ENCODE measurements at places on chromosomes 13 and 19. TPM values are rescaled to one million over a fixed set of nuclear protein-coding genes. Genes with fewer than 3 reads are reported as not detected.

GRCh38 chr13:112970552-112971287 lies 1.7 kb downstream of the MCF2L start:
- no peak for DNase-seq

GRCh38 chr13:113140677-113141600 lies 17.5 kb upstream of the PROZ start:
- DNase-seq: no peak

DNA sequence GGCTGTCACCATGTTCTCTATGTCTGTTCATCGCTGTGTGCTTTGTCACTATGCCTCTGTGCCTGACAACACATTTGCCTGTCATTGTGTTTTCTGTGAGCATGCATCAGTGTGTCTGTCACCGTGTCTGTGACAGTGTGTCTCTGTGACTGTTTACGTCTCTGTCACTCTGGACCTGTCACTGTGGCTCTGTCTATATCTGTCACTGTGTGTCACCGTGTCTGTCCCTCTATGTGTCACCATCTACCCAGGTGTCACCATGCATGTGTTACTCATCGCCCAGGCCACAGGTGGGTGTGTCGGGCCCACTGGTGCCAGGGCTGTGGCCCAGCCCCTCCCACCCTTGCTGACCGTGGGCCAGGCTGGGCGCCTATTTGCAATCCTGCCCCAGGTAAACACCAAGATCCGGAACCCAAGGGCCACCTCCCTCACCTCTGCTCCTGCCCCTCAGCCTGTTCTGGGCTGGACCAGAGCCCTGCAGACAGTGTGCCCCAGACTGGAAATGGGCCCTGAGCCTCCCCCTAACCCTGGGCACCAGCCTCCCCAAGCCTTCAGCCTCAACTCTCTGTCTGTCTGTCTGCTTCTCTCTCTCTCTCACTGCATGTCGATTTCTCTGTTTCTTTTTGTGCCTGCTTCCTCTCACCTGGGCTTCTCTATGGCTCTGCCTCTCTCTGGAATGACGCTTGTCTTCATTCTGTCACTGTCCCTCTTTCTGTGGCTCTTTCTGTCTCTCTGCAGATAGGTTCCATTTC lies 7.7 kb downstream of the IRF2BP1 start:
- DNase-seq: peak; percentile 66

DNA sequence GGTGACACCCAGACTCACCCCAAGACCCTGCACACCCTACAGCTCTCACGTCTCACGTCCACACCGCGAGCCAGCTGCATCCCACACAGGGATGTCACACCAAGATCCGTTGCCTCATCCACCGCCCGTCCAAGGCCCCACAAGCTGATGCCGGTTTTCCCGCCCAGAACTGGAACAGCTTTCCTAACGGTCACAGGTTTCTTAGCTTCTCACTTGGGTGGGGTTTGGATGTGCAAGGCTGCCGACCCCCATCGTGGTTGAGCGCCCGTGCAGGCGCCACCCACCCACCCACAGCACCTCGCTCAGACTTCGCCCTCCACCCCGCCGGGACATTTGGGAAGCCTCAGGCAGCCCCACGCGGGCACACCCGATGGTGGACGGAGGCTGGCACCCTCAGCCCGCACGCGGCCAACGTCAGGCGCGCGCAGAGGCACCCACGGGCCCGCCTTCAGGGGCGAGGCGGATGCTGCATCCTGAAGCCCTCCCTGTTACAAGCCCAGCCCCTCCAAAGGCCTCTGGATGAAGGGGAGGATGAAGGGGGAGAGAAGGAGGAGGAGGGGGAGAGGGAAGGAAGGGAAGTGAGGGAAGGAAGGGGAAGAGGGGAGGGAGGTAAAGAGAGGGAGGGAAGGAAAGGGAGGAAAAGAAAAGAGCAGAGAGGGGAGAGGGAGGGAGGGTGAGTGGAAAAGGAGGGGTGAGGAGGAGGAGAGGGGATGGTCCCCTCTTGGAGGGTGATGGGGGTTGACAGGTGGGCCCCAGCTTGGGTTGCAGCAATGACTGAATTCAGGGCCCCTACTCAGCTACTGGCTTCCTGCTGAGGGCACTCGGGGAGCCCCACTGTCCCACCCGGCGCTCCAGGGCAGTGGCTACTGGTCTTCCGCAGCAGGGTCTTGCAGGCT lies 12.8 kb downstream of the ONECUT3 start:
- DNase-seq: no peak

GRCh38 chr13:109394311-109394988 lies 391.9 kb downstream of the IRS2 start:
- DNase-seq: no peak

DNA sequence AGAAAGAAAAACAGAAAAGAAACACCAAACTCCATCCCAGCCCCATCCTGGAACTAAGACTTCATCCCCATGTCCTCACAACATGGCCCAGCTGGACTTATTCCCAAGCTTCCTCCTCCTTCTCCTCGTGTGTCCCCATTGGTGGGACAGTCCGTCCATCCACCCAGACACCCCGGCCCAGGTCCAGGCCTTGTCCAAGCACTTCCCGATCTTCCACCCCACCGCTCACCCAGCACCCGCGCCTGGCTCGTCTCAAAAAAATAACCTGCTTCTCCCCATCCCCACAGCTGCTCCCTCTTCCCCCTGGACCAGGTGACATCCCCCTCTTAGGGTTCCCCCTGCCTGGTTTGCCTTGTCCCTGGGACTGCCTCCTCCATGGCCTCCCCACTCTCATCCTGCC lies 1.4 kb upstream of the FCER2 start:
- no peak for DNase-seq

DNA sequence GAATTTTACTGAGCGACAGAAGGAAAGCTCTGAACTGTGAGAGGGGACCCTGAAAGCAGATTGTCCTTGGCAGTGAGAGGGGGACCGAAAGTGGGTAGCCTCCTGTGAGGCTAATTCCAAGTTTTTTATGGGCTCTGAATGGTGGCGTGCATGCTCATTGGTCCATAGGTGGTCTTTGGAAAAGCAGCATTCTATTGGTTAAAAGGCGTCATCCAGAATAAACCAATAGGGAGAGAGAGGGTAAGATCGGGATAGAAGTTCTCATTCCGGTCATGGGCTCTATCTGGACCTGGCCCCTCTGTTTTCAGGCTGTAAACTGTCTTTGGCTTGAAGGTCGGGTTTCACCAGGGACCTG lies 539.8 kb upstream of the PCDH9 start:
- DNase-seq: no peak

DNA sequence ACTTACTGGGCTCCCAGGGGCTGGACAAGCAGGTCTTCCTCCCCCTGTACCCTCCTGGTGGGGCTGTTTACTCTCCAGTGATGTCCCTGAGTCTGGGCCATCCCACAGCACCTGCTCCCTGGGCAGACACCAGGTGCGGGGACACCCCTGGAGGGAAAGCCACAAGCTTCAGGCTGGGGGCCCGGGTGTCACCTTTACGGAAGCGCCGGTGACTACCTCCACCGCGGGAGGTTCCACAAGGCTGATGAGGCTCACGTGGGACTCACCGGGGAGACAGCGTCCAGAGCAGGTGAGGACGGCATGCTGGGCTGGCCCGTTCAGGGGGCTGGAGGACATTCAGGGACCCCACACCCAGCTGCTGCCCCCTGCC lies 24.9 kb downstream of the NFILZ start:
- DNase-seq: no peak

DNA sequence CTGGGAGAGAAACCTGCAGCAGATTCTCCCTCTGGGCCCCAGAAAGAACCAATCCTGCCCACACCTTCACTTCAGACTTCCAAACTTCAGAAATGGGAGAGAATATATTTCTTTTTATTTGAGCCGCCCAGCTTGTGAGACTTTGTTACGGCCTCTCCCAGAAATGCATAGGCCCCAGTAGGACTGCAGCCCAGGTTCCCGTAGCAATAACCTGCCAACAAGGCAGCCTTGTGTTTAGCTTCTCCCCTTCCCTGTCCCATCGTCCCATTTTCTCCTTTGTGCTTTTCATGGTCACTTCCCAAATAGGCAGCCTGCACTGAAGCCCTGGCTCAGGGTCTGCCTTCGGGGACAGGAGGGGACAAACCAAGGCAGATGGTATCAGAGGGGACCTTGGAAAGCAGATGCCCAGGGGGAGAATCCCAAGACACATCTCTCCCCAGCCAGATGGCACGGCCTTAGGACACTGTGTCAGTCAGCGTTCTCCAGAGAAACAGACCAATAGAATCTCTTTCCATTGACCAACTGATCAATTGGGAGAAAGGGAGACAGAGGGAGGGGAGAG lies 3.7 kb upstream of the ARHGEF7 start:
- DNase-seq: no peak

DNA sequence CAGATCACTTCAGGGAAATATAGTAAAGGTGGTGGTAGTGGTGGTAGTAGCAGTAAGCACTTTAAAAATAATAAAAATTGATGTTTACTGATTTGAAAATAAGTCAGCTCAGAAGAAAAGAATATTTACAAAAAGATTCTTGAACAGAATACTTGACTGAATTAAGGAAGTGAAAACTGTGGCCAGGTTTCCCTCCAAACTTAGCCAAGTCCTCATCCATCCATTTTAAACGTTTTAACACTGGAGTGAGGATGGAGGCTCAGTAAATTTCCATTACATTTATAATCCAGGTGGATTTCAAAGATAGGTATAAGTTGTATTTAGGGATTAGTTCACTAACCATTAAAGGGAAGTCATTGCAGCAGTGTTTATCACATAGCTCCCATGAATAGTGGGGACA lies 221.5 kb downstream of the RGCC start:
- DNase-seq: no peak

- no peak for DNase-seq
Observed at GRCh38 chr19:33498391-33499000, 23.1 kb downstream of the PEPD start.

DNA sequence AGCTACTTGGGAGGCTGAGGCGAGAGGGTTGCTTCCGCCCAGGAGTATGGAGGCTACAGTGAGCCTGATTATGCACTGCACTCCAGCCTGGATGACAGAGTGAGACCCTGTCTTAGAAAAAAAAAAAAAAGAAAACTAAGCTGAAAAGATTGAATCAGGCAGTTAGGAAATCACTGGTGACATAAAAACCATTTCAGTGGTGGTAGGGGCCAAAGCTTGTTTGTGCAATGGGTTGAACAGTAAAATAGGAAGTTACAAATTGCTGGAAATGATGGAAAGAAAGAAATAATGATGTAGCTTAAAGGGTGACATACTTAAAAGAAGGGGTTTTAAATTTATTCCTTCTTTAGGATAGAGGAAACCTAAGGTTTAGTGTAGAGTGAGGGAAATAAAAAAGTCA lies 4.8 kb upstream of the OXGR1 start:
- no peak for DNase-seq

- no peak for DNase-seq
Observed at GRCh38 chr13:77698201-77699058, 943 bp downstream of the SLAIN1 start.

DNA sequence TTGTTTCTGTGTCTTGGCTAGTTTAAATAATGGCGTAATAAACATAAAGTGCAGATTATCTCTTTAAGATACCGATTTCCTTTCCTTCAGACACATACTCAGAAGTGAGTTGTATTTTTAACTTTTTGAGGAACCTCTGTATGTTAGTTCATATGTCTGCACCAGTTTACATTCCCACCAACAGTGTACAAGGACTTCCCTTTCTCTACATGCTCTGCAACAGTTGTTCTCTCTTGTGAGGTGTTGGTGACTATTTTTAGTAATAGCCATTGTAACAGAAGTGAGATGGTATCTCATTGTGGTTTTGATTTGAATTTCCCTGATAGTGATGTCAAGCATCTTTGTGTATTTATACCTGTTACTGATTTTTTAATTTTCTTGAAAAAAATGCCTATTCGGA lies 418.6 kb downstream of the UQCRFS1 start:
- no peak for DNase-seq

GRCh38 chr13:80058626-80059025 lies 282.3 kb downstream of the SPRY2 start:
- DNase-seq: no peak

DNA sequence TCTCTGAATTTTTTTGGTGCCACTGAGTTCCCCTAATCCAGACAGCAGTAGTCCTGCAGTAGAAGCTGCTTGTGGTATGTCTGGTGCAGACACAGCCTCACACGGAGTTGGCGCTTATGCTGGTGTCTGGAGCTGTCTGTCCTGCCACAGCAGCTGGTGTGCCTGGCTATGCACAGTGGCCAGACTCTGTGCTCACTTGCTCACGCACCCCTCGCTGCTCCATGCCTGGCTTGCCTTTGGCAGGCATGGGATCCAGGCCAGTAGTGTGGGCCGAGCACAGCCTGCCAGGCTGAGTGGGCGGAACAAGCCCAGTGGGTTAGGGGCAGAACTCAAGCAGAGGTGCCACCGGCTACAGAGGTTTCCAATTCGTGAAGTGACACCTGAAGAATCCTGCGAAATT lies 845.9 kb upstream of the PCDH9 start:
- no peak for DNase-seq

- DNase-seq: no peak
Observed at GRCh38 chr19:7916103-7916954, 1.7 kb downstream of the TGFBR3L start.

DNA sequence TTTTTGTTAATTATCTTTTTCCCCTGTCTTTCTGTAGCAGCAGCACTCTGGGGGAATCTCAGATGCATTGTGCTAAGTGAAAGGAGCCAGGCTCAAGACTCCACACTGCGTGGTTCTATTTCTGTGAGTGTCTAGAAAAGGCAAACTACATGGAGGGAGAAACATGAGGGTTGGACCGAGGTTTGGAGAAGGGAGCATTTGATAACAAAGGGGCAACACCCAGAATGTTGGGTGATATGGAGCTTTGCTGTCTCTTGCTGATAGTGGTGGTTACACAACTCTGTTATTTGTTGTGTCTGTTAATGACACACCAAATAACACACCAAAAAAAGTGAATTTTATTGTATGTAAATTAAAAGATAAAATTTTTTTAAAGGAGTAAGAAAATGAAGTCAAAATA lies 107.8 kb downstream of the COL4A2 start:
- no peak for DNase-seq

DNA sequence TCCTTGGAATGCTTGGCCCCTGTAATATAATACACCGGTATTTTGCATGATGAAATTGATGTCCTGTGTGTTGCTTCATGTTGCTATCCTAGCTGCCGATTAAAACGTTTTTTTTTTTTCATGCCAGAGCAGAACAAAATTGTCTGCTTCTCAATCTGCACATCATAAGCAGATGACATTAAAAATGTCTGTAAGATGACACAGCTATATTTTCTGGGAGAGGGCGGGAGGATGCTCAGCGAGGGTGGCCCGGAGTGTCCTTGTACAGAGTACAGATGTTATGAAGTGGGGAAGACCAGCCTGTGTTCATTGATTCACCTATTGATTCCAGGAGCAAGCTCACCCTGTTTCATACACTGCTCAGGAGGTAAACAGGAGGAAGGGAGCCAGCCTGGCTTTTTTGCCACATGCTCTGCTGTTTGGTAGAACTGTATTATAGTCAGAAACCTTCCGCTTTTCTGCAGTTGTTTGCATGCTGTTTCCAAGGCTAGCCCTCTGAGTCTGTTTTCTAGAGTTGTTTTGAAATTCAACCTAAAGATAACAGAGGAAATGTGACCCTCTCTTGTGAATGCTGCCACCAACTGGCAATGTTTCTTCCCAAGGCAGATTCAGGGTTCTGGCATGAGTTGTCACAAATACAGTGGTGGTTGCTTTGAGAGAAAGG lies 4.7 kb upstream of the IRS2 start:
- DNase-seq: peak; percentile 22

The PSG5 gene
- not detected for total RNA-seq

The MCEMP1 gene
- total RNA-seq: not detected

The ZNF699 gene
- total RNA-seq: 2.2 TPM

The TSHZ3 gene
- not detected for total RNA-seq

The CACNG7 gene
- not detected for total RNA-seq

The ACP7 gene
- not detected for total RNA-seq

The NDUFB7 gene
- total RNA-seq: 244 TPM

The CARM1 gene
- 27.6 TPM for total RNA-seq

The ZNF835 gene
- total RNA-seq: not detected

Data from HepG2 (cell line).